ENCODE measurements at places on chromosomes 4 and X.

DNA sequence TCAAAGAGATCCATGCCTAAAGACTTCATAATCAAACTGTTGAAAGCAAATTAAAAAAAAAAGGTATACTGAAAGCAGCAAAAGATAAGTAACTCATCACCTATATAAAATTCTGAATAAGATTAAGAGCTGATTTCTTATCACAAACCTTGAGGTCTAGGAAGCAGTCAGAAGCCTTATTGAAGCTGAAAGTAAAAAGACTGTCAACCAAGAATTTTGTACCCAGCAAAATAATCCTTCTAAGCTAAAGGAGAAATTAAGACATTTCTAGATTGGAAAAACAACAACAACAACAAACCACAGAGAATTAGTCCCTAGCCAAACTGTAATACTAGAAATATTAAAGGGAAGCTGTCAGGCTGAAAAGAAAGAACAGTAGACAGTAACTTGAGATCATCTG lies 622.9 kb downstream of the PCDH7 start:
- no peak for DNase-seq

- DNase-seq, result no peak
Observed at GRCh38 chr4:183919141-183919540, 14.0 kb downstream of the STOX2 start.

GRCh38 chrX:153921511-153922446 lies 4.3 kb downstream of the ARHGAP4 start:
- no peak for DNase-seq

DNA sequence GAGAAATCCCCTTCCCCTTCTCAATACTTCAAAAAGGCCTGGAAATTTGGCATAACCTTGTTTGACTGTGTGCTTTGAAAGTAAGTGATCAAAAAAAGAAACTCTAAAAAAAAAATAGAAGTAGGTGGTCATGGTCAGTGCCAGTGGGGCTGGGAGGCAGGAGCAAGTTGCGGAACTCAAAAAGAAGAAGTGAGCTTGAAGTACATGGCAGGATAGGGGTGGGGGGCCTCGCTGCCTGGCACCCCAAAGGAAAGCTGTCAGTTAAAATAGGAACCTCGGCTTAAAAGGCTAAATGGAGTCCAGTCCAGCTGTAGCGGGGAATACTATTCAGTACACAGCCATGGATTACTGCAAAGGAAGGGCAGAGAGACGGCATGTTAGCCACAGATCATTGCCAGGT lies 12.2 kb upstream of the NKRF start:
- no peak for DNase-seq

- DNase-seq, result no peak
Observed at GRCh38 chrX:45803383-45803921, 602.8 kb upstream of the DIPK2B start.

- no peak for DNase-seq
Observed at GRCh38 chr4:2079926-2080325, 20.8 kb downstream of the NAT8L start.

DNA sequence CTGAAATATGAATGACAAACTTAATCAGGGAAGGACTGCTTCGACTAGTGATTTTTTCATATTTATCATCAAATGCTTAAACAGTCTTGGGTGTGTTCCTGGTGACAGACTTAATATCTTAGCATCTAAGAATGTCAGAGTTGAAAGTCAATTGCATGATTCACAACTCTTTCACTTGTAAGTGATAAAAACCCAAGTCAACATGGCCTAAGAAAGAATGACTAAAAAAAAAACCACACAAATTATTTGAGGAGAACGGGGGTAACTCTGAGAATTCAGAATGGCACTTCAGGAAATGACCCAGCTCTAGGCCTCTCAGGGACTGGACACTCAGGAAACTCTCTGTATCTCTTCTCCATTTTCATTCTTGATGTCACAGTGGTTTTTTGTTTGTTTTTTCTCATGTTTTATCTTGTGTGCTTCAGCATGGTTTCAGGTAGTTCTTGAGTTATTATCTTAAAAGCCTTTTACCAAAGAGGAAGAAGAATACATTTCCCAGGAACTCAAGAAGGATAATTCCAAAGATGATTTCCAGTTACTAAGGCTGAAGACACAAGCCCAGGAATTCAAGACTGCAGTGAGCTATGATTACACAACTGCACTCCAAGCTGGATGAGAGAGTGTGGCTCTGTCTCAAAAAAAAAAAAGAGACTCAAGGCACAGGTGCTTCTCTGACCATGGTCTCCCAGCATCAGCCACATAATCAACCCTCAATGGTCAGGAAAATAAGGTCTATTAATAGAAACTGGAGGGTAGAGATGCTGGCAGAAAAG lies 1697.8 kb upstream of the IGFBP7 start:
- DNase-seq, result no peak

- DNase-seq, result no peak
Observed at GRCh38 chrX:19865567-19866363, 21.6 kb downstream of the SH3KBP1 start.

DNA sequence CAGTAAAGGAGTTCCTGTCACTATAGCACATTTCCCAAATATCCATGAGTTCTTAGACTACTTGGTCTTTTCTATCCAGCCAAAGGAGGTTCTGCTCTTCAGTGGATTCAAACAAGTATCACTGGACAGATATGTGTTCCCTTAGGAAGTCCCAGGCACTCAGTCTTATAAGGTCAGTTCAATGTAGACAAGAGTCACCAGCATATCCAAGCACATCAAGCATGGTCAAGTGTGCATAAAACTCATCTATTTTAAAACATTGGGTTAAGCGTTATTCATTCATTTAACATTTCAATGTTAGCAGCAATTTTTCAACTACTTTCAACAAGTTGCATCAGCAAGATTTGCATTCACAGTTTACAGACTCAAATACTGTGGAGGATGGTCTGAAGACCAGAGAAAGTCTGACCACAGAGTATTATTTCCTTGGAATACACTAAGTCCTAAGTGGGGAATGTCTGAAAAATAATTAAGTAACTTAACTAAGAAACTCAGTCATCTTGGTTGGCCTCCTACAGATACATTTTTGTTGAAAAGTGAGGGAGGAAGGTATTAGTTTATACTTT lies 630.5 kb upstream of the IGFBP7 start:
- DNase-seq, result no peak

- DNase-seq, result no peak
Observed at GRCh38 chrX:22032084-22032483, at the start of gene PHEX. Gene PHEX (plus strand): TSS chrX:22032325. CDS start chrX:22033006, 681 bp downstream.

Data from GM13977 (cell line).